Posterior vena cava (tissue), 2 donors: ENCODE measurements at places on chromosomes 5 and 9. TPM values are rescaled to one million over a fixed set of nuclear protein-coding genes. Genes with fewer than 3 reads are reported as not detected.

DNA sequence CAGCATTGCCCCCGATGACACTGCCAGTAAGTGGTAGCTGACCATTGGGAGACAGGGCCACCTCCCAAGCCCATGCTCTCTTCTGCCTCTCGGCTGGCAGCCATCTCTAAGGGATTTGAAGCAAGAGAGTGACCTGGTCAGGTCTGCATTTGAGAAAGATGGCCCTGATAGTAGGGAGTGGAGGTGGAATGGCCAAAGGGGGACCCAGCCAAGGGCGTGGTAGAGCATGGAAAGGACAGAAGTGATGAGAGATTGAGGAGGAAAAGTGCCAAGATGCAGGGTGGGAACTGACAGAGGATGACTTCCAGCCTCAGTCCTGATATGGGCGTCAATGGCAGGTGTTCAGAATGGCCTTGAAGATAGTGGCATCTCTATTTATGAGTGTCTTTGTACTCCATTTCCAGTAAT is 9.0 kb downstream of the ABL1 start:
- no peak for DNase-seq

- no peak for DNase-seq
Measured at GRCh38 chr5:113237893-113238292, 196.9 kb downstream of the TSSK1B start.

DNA sequence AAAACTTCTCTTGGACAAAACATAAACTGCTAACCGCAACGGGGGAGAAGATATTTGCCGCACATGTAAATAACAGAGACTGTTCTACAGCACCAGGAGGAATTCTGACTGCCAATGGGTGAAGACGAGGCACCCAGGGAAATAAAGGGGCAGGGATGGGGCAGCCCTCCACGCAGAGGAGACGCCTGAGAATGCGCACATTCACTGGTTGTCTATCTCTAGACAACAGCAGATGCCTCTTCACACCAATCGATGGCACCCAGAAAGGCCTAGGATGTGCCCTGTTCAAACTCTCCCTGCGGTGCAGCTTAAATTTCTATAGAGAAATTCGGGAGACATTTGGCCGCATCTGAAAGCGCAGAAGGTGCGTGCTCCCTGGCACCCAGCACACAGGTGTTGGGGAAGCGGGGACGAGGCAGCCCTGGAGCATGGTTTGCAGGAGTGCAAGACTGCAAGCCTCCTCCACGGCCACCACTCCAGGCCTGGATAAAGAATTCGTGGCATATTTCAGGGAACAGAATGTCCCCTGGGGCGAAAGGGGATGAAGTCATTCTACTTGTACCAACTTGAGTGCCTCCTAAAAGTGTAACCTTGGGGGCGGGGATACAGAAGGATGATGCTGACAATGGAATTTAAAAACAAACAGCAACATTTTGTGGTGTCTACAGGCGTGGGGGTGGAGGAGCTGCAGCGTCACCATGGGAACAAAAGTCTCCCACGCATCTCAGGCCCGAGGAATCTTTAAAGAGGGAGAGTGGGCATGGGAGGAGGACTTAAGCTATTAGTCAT is 6.3 kb upstream of the IRX2 start:
- DNase-seq = peak; percentile 45

The CDH9 gene
- total RNA-seq = not detected

GRCh38 chr9:95193480-95193879 is 124.0 kb downstream of the FANCC start:
- no peak for DNase-seq

- DNase-seq = no peak
Measured at GRCh38 chr5:125492977-125493376, 746.5 kb upstream of the ZNF608 start.

GRCh38 chr5:150600616-150601490 is 39.6 kb upstream of the SYNPO start:
- DNase-seq = no peak

GRCh38 chr5:158812408-158812807 is 287.3 kb downstream of the EBF1 start:
- DNase-seq = no peak

DNA sequence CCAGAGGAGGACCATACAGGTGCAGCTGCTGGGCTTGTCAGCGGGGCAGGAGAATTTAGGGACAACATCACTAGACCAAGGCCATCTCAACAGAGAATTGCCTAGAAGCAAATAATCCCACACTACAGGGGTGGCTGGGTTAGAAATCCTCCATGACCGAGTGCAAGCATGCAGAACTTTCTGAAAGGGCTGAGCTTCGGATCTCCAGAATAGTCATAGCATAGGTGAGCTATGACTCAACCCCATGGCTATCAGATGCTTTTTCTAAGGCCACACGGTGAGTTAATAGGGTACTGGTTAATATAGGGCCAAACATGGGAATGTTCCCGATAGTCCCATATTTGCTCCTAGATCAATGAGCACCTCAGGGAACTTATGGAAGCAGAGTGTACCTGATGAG is 4.2 kb downstream of the KCNIP1 start:
- no peak for DNase-seq

GRCh38 chr9:116345817-116346216 is 192.2 kb downstream of the PAPPA start:
- no peak for DNase-seq

DNA sequence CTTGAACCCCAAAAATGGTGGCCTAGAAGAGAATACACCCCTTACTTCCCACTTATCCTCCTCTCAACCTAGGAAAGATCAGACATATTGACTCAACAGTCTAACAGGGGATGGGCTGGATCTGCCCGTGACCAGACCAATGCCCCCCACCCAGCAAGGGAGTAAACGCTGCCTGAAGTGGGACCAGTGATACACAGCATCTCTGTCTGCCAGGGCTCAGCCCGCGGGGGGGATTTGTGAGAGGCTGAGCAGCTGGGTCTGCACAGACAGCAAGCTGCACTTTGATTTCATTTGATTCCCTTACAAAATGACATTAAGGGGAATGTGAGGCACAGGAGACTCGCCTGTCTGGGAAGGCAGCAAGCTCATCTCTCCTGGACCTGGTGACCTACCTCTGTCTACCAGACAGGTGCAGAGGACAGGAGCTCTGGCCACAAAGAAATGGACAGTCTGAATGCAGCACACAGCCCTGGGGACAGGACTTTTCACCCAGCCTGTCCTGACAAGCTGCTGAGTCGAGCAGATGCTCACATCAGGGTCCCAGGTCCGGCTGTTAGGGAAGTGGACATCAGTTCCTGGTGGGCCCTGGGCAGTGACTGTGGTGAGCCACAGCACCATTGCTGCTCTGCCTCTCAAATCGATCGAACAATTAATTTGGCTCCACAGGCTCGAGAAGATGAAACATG is 79.9 kb downstream of the RGS3 start:
- DNase-seq = peak; percentile 63

The CAPSL gene
- not detected for total RNA-seq

DNA sequence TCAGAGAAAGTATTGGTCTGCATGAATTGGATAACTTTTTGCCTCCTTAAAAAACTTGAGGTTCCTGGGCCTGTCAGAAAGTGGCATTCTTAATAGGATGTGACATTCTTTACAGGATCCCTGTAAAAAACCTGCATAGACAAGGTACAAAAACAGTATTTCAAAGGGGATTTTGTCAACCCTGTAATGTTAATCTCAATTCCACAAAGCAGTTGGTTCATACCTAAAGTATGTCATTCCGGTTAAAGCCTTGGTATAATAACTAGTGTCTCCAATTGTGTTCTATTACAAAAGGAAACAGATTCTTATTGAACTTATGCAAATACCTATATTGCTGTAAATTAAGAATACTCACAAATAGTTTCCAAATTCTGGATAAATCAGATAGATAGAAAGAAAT is 169.7 kb downstream of the CDH10 start:
- DNase-seq = no peak

GRCh38 chr9:123090198-123090896 is 56.9 kb downstream of the GPR21 start:
- DNase-seq = no peak

DNA sequence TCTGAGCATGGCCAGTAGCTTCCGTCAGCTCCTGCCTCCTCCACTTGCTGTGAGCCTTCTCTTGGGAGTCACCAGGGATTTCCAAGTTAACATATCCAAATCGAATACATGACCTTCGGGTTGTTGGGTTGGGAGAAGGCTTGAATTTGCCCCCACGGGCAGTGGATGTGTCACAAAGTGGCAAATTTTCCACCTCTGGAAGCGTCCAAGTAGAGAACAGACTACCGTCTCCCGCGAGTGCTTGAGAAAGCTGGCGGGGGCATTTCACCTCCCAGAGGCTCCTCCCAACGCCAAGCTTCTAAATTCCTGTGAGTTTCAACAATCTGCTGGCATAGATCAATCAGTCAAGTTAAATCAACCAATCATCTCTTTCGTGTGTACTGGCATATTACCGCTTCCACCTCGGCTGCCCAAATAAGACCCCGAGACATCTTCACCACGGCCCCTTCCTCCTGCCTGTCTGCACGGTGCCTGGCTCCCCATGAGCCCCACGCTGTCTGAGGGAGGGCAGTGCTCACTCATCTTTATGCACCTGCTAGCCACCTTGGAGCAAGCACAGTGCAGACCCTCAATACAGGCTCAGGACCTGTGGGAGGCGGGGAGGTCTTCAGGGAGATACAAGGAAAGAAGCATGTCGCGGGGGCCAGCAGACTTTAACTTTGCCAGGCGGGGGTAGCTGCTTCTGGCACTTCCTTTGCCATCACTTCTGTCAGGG is 79.1 kb downstream of the MRPL36 start:
- DNase-seq = no peak
